ENCODE measurements at places on chromosomes 3 and 15.

- DNase-seq: no peak
These were observed 26.3 kb downstream of the ABCC5 start for GRCh38 chr3:183991403-183991802.

DNA sequence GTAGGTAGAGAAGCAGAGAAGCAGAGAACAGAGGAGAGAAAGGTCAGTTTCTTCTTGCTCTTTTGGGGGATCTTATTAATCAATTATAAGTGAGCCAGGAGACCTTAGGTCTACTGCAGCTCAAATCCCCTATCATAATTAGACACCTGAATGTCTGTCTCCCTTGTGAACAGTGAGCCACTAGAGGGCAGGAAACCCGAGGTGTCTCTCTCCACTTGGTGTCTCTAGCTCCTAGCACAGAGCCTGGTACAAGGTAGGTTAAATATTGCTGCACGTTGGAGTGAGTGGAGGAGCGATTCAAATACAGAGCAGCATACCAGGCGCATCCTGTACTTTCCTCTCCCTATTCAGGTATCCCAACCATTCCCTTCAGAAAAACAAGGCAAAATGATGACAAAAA, 2.0 kb upstream of the ST8SIA2 start:
- peak; percentile 7 for DNase-seq

DNA sequence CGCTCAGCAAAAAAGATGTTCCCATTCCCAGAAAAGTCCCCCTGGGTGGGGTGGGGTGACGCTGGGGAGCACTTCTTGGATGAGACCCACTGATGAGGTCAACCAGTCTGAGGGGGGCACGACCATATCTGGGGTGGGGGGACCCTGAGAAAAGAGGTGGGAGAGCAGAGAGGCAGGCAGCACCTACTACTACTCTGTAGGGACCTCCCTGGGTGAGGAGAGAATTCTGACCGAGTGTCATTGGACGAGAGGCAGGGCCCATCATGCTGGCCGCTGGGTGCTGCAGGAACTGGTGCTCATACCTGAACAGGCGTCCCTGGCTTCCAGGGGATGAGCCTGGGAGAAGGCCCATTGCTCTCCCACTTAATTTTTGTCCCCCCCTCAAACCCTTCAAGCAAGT, 158.8 kb downstream of the KLF13 start:
- DNase-seq: no peak

GRCh38 chr3:111848283-111848682, 10.8 kb upstream of the PHLDB2 start:
- DNase-seq: no peak

GRCh38 chr15:77846986-77847385, 214.3 kb upstream of the LINGO1 start:
- no peak for DNase-seq

- no peak for DNase-seq
These were observed 31.1 kb downstream of the FAH start for GRCh38 chr15:80183886-80184285.

- no peak for DNase-seq
These were observed 148.1 kb downstream of the WDR76 start for GRCh38 chr15:43974852-43975251.

DNA sequence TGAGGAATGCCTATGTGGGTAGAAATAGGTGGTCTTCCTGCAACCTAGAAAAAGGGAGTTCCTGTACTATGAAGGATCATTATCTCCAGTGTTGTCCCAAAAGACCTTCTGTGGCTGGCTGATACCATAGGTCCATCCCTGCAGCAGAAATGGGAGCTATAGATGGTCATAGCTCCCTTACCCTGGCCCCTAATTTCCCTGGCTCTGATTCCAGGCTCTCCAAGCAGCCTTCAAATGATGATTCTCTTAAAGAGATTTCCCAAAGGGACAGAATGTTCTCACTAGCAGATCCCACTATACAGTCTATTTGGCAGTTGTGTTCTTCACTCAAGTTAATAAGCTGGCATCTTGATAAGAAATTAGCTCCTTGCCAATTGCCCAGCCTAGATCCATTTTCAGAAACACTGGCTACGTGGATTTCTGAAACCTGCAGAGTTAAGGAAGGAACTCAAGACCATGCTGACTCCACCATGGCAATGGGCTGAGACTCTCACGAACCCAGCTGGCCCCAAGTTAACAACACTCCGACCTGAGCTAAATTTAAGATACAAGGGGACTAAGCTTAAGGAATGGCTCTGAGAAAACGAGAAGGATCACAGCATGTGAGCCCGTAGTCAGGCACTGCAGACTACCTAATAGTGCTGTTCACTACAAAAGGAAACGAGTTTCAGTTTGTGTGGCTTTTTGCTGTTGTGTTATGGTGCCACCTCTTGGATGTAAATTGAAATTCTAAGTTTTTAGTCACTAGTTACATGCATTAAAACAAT, 11.4 kb downstream of the C15orf40 start:
- DNase-seq: peak; percentile 58

GRCh38 chr3:156469456-156469855, 85.5 kb downstream of the SSR3 start:
- no peak for DNase-seq

DNA sequence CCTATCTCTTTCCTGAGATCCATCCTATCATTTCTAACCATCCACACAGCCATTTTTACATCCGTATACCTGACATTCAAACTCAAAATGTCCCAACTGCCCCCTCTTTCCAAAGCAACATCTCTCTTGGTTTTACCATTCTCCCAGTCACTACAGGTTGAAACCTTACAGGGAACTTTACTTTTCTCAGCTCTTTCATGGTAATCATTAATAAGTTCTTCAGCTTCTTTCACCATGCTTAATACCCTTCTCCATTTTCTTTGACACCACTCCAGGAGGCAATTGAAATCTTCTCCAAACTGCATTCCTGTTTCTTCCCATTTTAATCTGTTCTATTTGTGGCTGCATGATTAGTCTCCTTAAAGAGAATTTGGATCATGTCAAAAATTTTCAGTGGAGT, 352.5 kb downstream of the GAP43 start:
- no peak for DNase-seq

DNA sequence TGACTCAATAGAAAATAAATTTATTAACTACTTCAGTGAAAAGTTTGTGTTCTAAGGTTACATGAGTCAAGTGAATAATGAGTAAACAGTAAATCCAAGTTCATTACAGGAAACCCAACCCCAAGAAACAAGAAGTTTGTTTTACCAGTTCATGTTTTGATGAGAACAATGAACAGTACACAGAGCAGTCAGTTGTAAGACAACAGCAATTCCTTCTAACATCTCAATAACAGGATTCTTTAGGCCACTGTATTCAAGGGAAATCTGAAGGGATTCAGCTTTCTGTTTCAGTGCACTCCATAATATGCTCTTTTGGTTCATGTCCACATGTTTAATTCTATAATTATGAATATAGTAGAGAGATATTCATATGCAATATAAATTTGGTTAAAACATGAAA, 18.4 kb downstream of the ATR start:
- DNase-seq: no peak

DNA sequence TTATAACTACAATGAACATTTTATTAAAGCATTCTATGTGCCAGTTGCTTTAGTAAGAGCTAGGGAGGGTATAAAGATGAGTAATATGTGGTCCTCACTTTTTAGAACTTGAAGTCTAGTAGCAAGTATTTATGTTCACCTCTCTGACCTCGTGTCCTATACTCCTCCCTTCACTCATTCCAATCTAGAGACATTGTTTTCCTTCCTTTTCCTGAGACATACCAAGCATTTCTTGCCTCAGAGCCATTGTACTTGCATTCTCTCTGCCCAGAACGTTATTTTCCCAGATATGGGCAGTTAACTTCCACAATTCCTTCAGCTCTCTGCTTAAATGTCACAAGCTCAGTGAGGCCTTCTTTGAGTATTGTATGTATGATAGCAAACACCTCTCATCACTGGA, 408.6 kb downstream of the PDCD6IP start:
- no peak for DNase-seq

Data from LNCaP clone FGC (cell line).